ENCODE measurements at places on chromosomes 2 and 18.

- no peak for DNase-seq
These were observed 37.6 kb upstream of the FZD7 start for GRCh38 chr2:201996006-201996405.

DNA sequence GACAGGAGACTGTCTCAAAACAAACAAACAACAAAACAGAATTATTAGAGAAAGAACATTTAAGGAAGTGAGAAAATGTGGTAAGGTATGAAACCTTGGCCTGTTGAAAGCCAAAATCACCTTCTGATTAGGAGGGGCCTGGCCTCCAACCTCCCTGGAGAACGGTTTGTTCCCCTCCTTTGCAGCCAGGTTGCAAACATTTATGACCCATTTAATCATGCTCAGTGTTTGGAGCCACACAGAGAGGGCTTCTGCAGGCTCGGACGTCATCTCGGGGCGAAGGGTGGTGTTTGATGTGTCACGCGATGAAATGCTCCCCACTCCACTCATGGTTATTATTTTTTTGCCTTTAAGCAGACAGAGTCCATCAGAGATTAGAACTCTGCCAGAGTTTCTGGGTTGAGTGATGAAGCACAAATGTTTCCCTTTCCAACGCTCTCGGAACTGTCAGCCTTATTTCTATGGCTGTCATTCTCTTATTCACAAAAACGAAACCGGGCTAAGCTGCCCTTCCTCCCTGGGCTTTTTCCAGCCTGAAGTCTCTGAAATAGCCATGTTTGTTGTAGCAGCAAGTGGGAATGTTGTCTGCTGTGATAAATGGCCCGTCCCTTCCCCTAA, 33.6 kb upstream of the ROCK2 start:
- DNase-seq = no peak

GRCh38 chr2:39542523-39542922, 105.4 kb upstream of the MAP4K3 start:
- DNase-seq = no peak

GRCh38 chr2:177909962-177910361, 162.6 kb downstream of the PDE11A start:
- DNase-seq = no peak

DNA sequence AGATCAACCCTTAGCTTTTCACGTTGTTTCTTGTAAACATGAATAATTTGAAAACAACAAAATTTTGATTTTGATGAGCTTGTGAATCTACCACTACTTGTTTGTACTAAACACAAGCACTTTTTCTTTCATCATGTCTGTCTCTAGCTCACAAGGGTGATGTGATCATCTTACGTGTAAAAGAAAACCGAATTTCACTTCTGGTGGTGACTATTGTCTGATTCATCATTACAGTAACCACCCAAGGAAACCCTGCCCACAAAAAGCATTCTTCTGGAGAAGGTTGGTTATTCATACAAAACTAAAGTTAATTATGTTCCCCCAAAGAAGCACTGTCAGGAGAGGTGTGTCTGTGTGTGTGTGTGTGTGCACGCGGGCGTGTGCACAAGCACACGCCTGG, 285.4 kb downstream of the ZNF516 start:
- no peak for DNase-seq

GRCh38 chr2:104521247-104521646, 332.7 kb upstream of the POU3F3 start:
- DNase-seq = no peak

GRCh38 chr2:104969564-104969963, 68.3 kb upstream of the MRPS9 start:
- DNase-seq = no peak

DNA sequence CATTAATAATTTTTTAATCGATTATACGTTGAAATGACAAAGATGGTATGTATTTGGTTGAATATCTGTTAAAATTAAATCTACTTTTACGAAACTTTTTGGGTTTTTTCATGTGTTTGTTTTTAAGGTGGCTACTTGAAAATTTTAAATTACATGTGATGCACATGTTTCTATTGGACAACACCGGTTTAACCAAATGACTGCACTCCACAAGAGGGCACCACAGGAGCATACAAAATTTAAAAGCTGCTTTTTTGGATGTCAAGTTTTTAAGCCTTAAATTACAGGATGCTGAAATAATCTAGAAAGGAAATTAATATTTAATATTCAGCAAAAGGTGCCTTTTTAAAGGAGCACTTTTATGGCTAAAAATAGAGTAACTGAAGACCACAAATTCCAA, 98.7 kb downstream of the ACVR1 start:
- DNase-seq = peak; percentile 27

GRCh38 chr2:113672326-113672932, 45.4 kb downstream of the RABL2A start:
- no peak for DNase-seq

DNA sequence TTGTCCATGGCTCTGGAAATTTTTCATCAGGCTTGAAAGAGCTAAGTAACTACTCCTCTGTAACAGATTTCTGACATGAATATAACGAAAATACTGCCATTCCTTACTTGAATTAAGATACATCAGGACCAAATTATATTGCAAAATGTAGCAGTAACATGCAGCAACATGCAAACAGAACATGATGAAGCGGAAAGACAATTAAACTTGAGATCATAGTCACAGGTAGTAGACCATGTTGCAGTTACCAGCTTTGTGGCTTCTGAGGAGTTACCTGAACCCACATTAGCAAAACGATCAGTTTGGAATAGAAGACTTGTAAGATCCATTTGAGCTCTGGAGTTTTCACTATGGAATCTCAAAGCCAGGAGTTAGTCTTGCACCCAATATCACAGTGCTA, 76.2 kb downstream of the MREG start:
- DNase-seq = no peak

DNA sequence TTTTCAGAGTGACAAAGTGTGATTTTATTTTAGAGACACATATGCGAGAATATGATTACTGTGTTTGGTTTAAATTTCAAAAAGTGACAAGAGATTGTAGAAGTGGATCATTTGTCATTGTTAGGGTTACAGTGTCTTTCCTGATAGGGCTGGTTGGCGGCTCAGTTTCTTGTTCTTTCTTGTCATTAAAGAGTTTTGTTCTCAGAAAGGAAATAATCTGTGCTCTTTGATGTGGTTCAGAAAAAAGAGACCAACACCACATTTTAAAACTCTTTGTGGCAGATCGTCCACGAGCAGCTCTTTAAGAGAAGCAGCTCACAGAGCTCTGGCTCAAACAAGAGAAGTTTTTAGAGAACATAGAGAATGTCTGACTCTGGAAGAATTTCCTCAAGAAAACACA, 45.6 kb upstream of the ZNF532 start:
- no peak for DNase-seq

- DNase-seq = no peak
These were observed 86.0 kb downstream of the SPP2 start for GRCh38 chr2:234136461-234136860.

GRCh38 chr2:218880102-218880858, at the start of gene WNT10A:
WNT10A (plus strand) TSS chr2:218880852; CDS start chr2:218880996, 144 bp downstream.
- peak; percentile 56 for DNase-seq

- no peak for DNase-seq
These were observed 26.8 kb upstream of the CTLA4 start for GRCh38 chr2:203840655-203841205.

- no peak for DNase-seq
These were observed 20.9 kb downstream of the KCNG2 start for GRCh38 chr18:79818631-79819030.

DNA sequence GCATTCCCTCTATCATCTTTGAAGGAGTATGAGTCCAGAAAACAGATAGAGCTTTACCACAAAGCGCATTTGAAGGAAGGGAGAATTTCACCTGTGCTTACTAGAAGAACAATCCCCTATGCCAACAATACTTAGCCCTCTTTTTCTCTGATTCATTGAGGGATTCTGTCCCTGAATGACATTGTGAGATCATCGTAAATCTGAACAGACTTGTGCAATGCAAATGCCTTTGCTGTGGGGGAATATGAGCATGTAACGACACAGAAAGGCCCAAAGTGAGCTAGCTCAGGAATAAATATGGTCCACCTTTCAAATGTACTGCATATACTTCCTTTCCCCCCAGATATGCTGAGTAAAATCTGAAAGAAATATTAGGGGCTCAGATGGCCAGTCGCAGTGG, 67.6 kb downstream of the SCN1A start:
- DNase-seq = no peak

- DNase-seq = no peak
These were observed 89.8 kb downstream of the LDLRAD4 start for GRCh38 chr18:13308369-13308768.

DNA sequence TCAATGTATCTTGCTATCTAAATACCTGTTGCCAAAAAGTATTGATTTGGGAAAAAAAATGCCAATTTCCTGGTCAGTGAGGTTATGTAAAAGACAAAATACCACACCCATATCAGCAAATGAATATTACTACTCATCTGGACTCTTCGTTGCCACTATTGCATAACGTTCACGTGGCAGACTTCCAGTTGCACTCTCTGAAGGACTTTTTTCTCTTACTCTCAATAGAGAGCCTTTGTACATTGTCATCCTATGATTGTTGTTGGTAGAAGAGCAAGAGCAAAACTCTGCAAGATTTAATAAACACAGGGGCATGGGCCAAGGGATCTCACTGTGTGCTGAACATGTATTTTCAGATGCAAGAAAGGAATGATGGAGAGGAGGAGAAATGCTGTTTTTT, 689.8 kb downstream of the MBD2 start:
- no peak for DNase-seq

DNA sequence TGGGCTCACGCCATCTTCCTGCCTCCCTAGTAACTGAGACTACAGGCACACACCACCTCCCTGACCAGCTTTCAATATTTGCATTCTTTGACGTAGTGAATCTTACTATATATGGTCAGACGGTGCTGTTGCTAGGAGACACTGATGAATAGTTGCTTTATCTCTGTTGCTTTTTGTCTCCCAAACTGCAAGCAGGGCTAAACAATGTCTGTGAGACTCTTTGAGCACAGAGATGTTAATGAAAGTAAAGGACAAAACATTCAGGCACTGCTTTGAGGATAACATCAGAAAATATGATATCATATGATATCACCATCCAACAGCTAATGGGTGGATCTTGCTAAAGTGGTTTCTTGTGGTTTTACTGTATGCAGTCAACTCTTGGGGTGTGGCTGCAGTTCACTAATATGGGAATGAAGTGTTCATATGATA, 43.0 kb downstream of the EMILIN2 start:
- DNase-seq = no peak

- no peak for DNase-seq
These were observed 173.9 kb upstream of the CDH2 start for GRCh38 chr18:28350821-28351220.

- DNase-seq = no peak
These were observed 45.9 kb upstream of the AFF3 start for GRCh38 chr2:100188326-100188725.

- no peak for DNase-seq
These were observed 35.3 kb upstream of the KCNF1 start for GRCh38 chr2:10876394-10876793.

GRCh38 chr2:222992137-222992536, 59.9 kb upstream of the KCNE4 start:
- DNase-seq = no peak

- DNase-seq = peak; percentile 11
These were observed 41.5 kb upstream of the RPE start for GRCh38 chr2:209960676-209961630.

GRCh38 chr2:181814057-181814491, 77.5 kb upstream of the ITPRID2 start:
- DNase-seq = no peak

GRCh38 chr18:49853011-49853410, 39.7 kb upstream of the ACAA2 start:
- no peak for DNase-seq

GRCh38 chr2:39657287-39657937, 8.3 kb upstream of the TMEM178A start:
- no peak for DNase-seq

DNA sequence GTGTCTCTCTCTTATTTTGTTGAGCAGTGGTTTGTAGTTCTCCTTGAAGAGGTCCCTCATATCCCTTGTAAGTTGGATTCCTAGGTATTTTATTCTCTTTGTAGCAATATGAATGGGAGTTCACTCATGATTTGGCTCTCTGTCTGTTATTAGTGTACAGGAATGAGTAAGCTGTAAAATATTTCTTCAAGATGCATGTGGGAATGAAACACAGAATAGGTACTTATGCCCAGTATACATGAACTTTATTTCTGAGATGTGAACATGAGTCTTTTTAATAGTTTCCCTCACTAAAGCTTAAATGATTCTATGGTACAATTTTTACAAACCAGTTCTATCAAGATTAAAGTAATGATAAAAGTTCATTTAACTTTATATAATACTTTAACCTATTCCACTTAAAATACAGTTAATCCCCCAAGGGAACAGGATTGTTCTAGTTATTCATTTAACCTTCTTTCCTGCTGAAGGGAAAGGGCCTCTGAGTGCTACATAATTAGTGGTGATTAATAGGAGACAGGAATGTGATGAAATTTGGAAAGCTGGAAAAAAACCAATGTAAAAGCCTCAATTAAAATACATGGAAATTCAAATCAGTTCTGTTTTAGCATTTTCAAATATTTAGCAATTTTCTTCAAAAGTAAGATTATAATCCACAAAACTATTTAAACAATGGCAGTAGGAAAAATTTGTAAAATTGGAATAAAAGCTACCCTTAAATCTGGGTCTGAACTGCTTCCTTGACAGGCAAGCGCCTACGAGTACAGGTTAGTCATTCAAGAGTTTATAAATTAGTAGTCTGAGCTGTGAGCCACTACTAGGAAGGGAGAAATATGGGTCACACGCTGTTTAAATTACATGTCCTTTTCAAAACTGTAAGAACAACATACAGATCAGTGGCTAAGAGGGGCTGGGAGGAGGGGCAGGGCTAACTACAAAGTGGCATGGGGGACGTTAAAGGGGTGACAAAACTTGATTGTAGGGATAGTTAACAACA, 28.9 kb downstream of the SPIRE1 start:
- DNase-seq = no peak

DNA sequence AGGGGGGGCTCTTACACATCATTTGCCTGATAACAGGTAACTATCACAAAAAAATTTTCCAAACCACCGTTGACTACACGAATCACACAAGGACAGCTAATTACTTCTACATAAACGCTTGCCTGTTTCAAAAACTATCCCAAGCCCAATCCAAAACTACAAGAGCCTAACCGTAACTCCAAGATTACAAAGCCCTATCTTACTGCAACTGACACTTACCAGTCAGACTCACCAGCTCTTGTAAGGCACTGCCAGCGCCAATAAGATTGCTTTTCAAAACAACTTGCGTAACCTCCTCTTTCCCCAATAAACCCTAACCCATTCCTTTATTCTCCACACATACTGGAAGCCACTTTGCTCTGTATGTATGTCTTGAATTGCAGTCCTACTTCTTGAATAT, 148.4 kb downstream of the NBAS start:
- no peak for DNase-seq

GRCh38 chr18:78776706-78777285, 202.8 kb upstream of the SALL3 start:
- no peak for DNase-seq

DNA sequence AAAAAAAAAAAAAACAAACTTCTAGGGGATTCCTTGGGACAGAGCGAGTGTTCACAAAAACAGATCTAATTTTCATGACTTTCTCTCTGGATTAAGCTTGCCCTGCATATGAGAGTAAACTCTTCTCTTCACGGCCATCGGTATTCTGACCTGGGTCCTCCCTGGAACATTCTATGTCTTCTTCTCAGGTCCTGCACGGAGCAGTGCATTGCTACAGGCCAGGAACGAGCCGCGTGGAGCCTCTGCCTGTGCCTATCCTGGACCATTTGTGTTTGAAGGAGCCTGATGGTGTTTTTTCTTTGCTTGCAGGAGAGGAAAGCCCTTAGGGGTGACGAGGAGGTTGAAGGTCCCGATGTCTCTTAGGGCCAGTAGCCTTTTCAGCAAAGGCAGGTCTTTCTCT, 1.8 kb upstream of the OXER1 start:
- no peak for DNase-seq
